ENCODE measurements at places on chromosomes 13 and 19. TPM values are rescaled to one million over a fixed set of nuclear protein-coding genes. Genes with fewer than 3 reads are reported as not detected.

GRCh38 chr19:51607077-51607476, 23.1 kb downstream of the SIGLEC5 start:
- DNase-seq = no peak

The IRGC gene
- not detected for total RNA-seq

DNA sequence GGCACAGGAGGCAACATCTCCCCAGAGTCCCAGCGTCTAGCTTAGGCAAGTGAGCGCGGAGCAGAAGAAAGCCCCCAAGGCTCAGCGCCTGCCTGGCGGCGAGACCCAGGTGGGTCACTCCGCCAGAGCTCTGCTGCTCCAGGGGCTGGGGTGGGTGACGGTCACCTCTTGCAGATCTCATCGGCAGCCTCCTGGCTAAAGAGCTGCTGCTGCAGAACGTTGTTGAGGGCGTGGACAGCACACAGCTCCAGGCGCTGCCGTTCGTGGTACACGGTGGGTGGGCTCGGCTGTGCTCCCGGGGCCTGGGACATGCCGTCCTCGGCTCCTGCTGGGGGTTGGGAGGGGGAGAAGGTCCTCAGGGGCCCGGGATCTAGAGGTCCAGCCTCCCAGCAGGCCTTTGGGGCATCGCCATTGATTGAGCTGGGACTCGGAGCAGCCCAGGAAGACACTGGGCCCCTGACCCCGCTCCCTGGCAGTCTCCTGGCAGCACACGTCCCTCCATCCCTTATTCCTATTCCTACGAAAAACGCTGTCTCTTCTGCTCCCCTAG, 795 bp downstream of the JOSD2 start:
- no peak for DNase-seq

- DNase-seq = no peak
Observed at GRCh38 chr19:55228403-55229031, at the start of gene TMEM86B. TMEM86B (minus strand) TSS chr19:55228763; CDS start chr19:55228741, 22 bp downstream.

The DZIP1 gene
- total RNA-seq = 3.6 TPM

The APC2 gene
- total RNA-seq = not detected

GRCh38 chr13:32811297-32811800, 204.9 kb upstream of the KL start:
- no peak for DNase-seq

GRCh38 chr13:46377554-46377953, 9.5 kb downstream of the RUBCNL start:
- DNase-seq = no peak

DNA sequence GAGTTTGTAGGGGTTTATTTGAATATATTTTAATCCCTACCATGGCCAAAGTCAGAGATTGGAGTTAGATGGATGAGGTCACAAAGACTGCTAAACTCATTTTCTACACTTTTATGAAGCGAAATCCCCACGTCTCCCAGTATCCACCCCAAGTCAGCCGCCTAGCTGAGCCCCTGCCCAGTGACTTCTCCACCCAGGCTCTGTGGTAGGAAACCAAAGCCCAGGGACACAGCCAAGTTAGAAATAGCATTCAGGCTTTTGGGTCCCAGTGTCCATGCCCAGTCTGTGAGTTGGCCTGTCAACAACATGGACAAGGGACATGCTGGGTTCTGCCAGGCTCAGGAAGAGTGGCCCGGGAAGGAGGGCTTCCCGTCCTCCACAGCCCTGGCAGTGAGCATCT, 474.0 kb downstream of the FOXO1 start:
- DNase-seq = no peak

DNA sequence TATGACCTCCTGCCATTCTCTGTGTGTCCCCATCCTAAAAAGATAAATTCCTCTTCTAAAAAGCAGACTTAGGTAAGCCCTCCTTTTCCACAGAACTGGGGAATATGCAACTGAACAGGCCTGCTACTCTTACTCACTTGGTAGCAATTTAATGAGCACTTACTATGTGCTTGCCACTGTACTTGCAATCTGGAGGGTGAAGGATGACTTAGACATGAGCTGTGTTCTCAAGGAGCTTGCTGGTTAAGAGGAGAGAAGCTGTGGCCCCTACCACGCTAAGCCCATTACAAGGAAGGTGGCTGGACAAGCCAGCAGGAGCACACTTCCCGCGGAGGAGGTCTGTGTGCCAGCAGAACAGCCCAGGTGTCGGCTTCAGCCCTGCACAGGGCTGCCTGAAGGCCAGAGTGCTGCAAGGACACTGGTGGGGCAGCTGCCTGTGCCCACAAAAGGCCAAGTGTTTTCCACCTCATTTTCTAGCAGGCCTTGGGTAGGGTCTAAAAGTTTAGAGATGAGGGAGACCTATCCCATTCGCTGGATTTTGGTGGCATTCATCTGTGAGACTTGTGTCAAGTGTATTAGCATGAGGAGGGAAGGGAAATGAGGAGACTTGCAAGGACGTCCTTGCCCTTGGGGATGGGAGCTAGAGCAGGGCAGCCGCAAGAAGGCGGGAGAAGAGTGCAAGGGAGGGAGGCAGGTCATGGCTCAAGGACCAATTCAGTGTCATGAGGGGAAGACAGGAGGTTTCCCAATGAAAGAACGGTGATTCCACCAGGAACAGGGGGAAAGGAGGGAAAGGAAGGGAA, 52.0 kb downstream of the COL4A1 start:
- no peak for DNase-seq

DNA sequence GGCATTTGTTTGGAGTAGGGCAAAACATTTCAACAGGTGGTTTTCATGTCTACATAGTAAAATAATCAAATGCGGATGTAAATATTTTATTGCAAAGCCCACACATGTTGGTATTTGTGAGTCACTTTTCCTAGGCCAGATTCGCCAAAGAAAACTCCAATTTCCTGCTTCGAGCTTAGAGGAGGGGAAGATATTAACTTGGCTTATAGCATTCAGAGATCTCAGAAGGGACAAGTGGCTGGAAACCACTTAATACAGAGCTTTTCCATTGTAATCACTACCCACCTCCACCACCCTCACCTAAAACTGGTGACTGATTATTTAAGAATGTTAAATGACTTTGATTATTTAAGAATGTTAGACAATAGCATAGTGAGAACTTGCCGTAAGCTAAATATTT, 530.6 kb upstream of the SPRY2 start:
- no peak for DNase-seq

GRCh38 chr19:7864690-7865074, 9.5 kb downstream of the PRR36 start:
- DNase-seq = no peak

- DNase-seq = no peak
Observed at GRCh38 chr13:92362717-92363116, 863.9 kb upstream of the GPC6 start.

- no peak for DNase-seq
Observed at GRCh38 chr13:49938921-49939320, 2.8 kb upstream of the SPRYD7 start.

The FAM83E gene
- total RNA-seq = not detected

- no peak for DNase-seq
Observed at GRCh38 chr13:48401480-48401879, 11.4 kb downstream of the LPAR6 start.

DNA sequence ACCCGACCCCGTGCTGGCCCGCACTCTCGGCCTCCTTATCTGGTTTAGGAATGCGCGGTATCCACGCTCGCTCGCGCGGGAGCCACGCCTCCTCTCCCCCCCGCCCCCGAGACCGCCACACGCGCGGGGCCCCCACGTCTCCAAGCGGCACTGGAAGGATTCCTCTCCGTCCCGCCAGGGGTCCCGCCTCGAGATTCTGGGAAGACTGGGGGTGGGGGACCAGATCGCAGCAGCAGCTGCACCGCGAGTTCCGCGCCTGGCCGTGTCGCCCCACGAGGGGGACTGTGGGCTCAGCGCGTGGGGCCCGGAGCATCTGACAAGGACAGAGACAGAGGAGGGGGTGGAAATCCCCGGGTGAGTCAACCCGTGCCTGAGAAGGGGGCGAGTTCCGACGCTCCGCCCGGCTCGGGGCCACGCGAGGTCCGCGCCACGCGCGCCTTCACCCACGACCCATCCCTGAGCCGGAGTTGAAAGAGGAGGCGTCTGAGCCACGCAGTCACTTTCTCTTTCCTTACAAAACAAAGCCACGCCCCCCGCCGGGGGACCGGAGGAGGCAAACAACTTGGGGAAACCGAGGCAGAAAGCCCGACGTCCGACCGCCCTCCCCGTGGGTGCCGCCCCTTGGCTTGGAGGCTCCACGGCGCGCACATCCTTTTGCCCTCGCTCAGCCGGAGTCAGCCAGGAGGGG, 814 bp downstream of the S1PR2 start:
- DNase-seq = peak; percentile 37

- DNase-seq = peak; percentile 89
Observed at GRCh38 chr19:1269478-1270212, 513 bp downstream of the CIRBP start.

GRCh38 chr19:2282062-2282861, at the start of gene PEAK3:
PEAK3 (minus strand) TSS chr19:2282175; CDS start chr19:2280931, 1,244 bp downstream.
- DNase-seq = peak; percentile 81

- DNase-seq = no peak
Observed at GRCh38 chr13:112569821-112570220, 18.1 kb downstream of the TUBGCP3 start.

- no peak for DNase-seq
Observed at GRCh38 chr13:111213964-111214726, 99.0 kb downstream of the ARHGEF7 start.

DNA sequence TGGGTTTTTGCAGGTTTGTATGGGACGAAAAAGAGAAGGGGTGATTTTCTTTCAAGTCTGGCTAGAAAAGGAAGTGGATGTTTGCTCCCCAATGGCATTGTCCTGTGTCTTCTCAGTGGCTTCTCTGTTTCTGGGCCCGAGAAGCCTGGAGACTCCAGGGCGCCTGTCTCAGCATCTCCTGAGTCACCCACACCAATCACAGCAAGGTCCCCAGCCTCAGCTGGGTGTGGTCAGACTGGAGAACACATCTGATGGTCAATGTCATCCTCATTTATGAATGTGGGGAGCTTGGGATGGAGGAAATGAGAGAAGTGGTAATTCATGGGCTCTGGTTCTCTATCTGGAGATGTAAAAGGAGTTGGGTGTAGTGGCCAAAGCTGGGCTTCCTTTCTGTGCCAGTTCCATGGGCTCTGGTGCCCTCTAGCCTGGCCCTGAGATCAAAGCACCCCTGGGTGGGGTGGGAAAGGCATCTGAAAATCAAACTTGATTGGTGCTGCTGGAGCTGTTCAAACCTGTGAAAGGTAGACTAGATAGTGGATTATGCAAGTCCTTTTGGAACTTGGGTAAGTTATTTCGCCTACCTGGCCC, 13.4 kb downstream of the RASL11A start:
- DNase-seq = no peak

The NBEA gene
- 29.0 TPM for total RNA-seq

The COMP gene
- total RNA-seq = 0.15 TPM

DNA sequence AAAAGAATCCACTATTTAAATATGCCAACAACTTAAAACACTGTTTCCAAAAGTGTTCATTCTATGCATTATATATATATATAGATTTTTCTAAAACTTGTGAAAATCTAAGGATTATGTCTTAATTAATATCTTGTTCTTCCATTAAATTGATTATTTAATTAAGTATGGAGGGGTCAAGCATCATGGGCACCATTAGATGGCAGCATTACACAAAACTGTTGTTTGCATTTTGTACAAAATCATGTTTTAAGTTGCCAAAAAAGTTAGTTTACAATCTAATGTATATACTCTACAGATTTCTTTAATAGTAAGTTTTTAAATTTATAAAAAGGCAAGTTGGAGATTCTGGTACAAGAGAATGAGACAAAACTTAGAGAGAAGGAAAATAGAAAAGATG, 213.2 kb upstream of the EDNRB start:
- DNase-seq = no peak

DNA sequence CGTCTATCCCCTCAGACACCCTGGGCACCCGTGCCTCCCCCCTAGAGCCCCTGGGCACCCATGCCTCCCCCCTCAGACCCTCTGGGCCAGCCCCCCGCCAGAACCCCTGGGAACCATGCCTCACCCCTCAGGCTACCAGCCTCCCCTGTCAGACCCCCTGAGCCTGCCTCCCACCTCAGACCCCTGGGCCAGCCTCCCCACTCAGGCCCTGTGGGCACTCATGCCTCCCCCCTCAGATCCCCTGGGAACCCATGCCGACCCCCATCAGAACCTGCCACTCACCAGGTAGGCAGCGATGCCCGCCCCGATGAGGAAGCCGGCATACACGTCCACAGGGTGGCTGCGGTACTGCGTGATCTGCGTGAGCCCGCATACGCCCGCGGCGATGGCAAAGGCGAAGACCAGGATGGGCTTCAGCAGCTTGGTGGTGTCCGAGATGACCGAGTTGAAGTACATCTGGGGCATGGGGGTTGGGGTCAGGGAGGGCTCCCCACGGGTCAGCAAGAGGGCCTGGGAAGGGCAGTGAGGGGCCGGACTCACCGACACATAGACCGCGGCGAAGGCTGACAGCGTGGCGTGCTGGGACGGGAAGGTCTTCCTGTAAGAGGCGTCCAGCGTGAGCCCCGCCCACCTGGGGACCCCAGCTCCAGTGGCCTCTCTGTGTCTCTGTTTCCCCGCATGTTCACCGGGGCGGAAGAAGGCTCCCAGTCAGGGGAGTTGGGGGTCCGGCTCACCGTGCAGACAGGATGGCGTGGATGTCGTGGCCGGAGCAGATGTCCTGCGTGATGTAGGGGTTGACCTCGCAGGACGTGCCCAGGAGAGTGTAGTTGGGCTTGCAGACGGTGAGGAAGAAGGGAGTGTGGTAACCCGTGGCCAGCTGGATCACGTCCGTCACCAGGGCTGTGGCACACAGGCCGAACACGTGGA, 7.3 kb downstream of the PLPPR3 start:
- DNase-seq = peak; percentile 8

DNA sequence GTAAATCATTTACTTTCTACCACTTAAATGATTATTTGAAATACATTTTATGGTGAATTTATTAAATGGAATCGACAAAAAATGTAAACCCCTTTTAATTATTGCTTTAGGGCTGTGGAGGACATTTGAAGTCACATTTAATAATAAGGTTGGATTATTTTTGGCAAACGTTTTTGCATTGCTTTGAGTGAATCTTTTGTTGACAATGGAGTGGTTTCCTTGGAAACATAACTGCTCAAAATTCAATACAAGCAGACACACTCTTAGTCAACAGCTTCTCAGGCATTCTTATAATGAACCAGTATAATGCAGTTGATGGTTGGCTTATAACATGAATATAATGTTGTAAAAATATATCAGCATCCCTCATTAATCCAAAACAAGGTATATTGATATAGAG, 104.7 kb downstream of the DCLK1 start:
- no peak for DNase-seq

- no peak for DNase-seq
Observed at GRCh38 chr13:91308299-91308698, 39.2 kb upstream of the MIR17HG start.

DNA sequence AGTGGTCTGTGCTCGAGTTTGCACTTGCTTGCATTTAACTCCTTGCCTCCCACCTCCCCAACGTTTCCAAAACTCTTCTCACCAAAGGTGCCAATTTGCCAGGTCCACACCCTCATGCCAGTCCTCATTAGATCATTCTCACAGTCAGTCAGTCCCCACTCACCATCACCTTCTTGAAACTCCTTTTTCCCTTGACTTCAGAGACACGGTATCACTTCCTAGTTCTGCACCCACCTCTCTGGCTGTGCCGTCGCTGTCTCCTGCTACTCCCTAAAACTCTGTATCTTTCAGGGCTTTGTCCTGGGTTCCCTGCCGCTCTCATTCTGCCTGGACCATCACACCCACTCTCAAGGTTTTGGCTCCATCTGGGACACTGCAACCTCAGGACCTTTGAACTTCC, 19.6 kb downstream of the OLFM2 start:
- DNase-seq = no peak

The ZNF429 gene
- total RNA-seq = 8.3 TPM

GRCh38 chr13:50676602-50677001, 166.9 kb downstream of the DLEU7 start:
- no peak for DNase-seq

- peak; percentile 95 for DNase-seq
Observed at GRCh38 chr19:48492925-48493717, 18.5 kb downstream of the LMTK3 start.

- no peak for DNase-seq
Observed at GRCh38 chr13:42946927-42947326, 45.1 kb downstream of the EPSTI1 start.

The SULT2A1 gene
- not detected for total RNA-seq

All from heart right ventricle (tissue), 16 donors.